ENCODE measurements at places on chromosomes 7 and 10. TPM values are rescaled to one million over a fixed set of nuclear protein-coding genes. Genes with fewer than 3 reads are reported as not detected.

DNA sequence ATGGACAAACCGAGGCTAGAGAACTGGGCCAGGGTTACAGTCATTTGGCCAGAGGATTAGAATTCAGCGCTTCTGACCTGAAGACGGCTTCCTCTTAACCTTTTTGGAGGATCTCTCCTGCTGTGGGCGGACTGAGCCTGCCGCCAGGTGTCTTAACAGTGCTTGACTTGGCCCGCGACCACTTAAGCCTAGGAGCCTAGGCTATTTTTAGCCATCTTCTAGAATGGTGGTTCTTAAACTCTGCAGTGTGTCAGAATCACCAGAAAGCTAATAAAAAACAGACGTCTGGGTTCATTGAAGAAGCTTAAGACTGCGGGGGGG is 722 bp downstream of the MDH2 start:
- DNase-seq = no peak

- DNase-seq = peak; percentile 49
Observed at GRCh38 chr7:74449809-74450397, 3.8 kb upstream of the GTF2IRD1 start.

DNA sequence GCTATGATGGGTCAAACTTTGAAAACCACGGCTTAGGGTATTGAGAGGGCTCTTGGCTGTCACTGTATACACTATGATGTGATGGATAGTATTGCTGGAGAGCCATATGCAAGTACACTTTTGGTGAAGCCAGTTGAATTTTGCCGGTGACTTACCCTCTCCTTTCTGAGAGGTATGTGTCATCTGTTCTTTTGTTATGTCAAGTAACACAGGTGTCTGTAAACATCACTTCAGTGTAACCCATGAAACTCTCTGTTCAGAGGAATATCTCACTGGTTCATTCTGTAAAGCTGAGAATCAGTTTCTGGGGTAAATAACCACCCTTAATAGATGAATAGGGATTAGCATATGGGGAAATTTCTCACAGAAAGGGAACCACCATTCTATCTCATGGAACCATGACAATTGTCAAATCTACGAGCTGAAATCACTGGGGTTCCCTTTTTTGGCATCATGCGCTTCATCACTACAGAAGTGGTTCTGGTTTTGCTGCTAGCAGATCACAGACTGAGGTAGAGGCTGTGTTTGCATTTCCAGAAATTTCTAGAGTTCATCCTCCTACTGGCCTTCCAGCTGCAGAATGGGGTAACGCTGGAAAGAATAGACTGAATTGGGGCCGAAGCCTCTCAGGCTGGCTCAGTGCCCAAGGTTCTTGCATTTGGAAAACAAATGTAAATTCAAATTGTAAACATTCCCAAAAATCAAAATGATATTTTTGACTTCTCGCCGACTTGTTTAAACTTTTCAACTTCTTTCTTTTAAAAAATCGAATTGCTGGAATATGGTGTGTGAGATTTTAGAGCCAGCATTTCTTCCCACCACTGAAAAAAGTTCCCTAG is 83.3 kb upstream of the CREB5 start:
- DNase-seq = no peak

DNA sequence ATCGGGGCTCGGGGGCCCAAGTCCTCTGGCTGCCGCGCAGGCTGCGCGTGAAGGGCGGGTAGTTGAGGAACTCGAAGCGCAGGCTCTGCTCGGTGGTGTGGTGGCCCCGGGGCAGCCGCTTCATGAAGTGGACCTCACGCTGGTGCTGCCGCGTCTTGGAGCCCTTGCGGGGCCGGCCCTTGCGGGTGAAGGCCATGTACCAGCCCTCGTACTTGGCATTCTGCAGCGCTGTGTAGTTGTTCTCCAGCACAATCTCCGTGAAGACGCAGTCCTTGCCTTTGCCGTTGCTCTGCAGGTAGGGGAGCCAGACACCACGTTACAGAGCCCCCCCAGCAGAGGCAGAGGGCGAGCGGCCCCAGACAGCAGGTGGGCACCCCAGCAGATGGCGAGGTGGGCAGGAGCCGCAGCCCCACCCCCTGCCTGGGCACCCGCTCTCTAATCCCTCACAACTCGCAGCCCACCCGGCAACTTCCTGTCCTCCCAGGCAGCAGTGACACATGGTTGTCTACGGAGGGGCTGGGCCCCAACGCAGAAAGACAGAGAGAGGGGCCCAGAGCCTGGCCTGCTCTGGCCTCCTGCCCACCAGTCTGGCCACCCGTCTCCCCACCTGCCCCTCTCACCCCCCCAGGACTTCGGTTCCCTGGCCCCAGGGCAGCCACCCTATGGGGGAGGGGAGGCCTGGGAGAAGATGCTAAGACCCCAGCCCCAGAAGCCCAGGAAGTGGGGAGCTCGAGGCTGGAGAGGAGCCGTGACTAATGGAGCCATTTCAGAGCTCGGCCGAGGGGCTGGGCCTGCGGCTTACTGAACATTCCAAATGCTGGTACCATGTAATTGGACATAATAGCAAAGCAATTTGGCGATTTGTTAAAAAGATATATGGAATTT is 5.3 kb downstream of the FGF8 start:
- no peak for DNase-seq

DNA sequence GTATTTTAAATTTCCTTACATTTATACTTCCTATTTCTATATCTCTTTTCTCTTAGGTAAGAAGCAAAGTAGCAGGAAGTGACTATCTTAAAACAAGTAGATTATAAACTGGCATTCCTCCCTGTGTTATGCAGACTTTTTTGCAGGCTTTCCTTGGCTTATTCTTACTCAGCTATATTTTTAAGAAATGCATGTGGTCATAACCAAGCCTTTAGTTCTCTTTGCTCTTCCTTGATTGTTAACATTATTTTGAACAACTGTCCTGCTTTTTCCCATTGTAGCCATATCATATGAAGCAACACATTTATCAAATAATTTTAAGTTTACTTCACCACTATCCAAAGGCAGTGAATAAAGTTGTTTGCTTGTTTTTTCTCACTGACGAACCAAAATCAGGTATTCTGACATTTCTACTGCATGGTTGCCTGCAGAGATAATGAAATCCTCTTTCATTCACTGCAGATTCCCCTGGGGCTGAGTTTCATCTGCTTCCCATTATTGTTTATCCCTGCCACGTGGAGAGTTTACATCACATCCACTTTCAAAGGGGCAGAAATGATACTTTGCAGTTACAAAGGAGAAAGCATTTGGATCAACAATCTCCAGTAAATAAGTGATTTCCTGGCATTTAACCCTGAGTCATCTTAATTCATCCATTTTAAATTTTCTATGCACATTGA is 389.9 kb upstream of the SEMA3C start:
- no peak for DNase-seq

Gene CTNNA3
- 0.23 TPM for total RNA-seq

Gene RNF148
- 0.25 TPM for total RNA-seq

All from NCI-H460 (cell line).